ENCODE measurements at places on chromosomes 5 and 9. TPM values are rescaled to one million over a fixed set of nuclear protein-coding genes. Genes with fewer than 3 reads are reported as not detected.
A peak's percentile ranks its signal among the peaks of the same experiment; 100 is the strongest.

- DNase-seq: no peak
Measured at GRCh38 chr5:67166460-67167285, 29.9 kb downstream of the CD180 start.

DNA sequence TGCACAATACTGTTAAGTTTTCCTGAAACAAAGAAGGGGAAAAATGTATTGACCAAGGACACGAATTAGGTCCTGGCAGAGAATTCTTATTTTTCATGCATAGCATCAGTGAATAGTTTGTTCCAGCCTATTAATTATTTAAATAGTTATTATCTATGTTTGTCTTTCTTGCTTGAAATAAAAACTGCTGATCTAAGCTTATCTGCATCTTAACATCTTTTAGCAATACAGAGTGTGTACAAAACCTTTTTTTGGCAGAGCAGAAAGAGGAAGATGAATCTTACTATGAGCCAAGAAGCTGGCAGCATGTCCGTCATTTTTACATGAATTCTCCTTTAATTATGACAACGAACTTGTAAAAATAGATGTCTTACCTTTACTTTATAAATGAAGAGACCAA lies 23.3 kb upstream of the PLPPR1 start:
- DNase-seq: no peak

The PCDHGA5 gene
- 0.58 TPM for total RNA-seq

GRCh38 chr9:22307013-22307711 lies 139.5 kb upstream of the DMRTA1 start:
- peak; percentile 41 for DNase-seq

DNA sequence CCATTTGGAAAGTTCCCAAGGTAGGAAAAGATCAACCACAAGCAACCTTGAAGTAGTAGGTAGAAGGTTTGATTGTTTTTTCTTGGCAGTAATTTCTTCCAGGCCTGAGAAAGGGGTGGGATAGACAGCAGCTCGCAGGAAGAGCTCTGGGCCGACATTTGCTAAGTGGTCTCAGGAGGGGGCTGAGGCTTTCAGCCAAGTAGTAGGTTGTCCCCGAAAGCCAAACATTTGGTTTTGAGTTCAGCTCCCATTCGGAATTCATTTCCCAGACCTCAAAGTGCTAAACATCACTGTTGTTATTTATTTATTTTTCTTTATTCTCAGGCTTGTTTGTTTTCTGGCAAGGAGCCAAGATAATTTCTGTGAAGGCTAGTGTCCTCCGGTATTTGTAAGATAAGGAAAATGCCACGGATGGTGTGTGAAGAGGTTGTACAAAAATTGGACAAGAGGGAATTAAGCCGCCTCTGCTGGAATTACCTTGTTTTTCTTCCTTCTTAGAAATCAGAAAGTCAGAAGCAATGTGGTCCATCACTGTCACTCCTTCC lies 112.1 kb downstream of the KIF4B start:
- DNase-seq: no peak

The HIGD2A gene
- 161 TPM for total RNA-seq

- DNase-seq: no peak
Measured at GRCh38 chr5:139461698-139462097, 845 bp downstream of the ECSCR start.

The KIF4B gene
- total RNA-seq: not detected

The ENTPD2 gene
- 0.21 TPM for total RNA-seq

DNA sequence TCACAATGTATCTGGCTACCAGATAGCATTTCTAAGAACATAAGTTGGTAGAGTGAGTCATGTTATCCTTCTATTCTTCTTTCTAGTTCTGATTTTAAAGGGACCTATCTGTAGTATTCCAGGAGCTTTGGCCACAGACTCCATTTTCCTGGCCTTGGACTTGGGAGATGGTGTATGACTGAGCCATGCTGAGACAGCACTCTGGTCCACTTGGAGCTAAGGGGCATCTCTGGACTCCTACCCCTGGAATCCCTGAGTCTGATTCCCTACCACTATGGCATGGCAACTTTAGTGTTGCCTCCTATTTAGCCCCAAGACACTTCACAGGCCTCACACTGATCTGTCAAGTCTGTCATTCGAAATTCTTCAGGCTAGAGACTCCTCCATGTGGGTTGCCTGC lies 58.8 kb downstream of the BAAT start:
- DNase-seq: no peak

DNA sequence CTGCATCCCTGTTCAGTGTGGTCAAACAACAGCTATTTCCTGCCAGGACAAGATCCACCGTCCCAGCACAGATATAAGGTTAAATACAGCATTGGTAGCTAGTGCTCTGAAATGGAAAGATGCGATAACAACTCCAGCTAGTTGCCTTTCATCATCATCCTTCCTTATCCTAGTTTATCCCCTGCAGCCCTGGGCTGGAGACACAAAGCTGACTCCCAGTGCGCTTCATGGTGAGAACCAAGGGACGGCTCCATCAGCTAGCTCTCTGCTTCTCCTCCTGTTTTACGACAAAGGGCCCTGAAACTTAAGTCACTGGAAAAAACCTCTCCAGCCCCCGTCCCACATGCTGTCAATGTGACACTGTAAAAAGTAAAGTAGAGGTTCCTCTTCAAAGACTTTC lies 37.9 kb downstream of the CDC14B start:
- DNase-seq: no peak

The AFAP1L1 gene
- 15.5 TPM for total RNA-seq

DNA sequence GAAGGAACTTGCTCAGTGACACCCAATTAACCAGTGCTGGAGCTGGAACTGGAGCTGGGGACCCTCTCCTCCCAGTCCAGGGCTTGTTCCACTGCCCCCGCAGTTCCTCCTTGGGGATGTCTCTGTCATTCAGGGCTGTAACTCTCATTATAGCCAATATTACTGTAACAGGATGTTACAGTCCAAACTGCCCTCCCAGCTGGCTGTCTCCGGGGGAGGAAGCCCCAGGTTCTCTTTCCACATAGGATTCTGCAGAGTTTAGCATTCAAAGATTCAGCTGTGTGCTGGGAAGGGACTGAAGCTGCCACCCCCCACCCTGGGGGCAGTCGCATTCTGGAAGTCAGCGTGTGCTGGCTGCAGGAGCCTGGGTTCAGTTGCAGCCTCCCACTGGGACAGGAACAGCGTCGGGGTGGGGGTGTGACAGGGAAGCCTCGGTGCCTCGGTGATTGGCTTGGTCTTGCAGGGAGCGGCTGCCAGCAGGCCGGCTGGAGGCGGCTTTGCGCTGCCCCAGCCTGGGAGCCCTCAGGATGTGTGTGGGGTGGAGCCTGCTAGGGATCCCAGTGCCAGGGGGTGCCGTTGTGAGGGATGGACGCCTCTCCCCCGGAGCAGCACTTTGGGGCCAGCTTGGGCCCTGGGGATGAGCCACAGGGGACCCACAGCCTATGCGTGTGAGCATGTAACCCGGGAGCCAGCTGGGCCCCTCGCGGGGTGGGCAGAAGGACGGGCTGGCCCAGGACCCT lies 101.1 kb downstream of the RGS3 start:
- DNase-seq: no peak

- no peak for DNase-seq
Measured at GRCh38 chr9:135504262-135505243, 4.1 kb downstream of the MRPS2 start.

- no peak for DNase-seq
Measured at GRCh38 chr9:115292584-115293279, 174.8 kb upstream of the TNC start.

The ZER1 gene
- total RNA-seq: 24.2 TPM

The JAKMIP2 gene
- 0.42 TPM for total RNA-seq

GRCh38 chr5:179355976-179356974 lies 11.0 kb upstream of the ADAMTS2 start:
- no peak for DNase-seq

The LNPEP gene
- 24.6 TPM for total RNA-seq

The CYSRT1 gene
- 3.8 TPM for total RNA-seq

- DNase-seq: no peak
Measured at GRCh38 chr9:136292591-136293448, 11.1 kb downstream of the CCDC187 start.

GRCh38 chr5:57582578-57583070 lies 100.0 kb upstream of the ACTBL2 start:
- no peak for DNase-seq

The SLC6A19 gene
- total RNA-seq: not detected

The PCDHB16 gene
- 0.92 TPM for total RNA-seq

The NIM1K gene
- 0.21 TPM for total RNA-seq

GRCh38 chr5:76363352-76364225 lies 39.5 kb upstream of the IQGAP2 start:
- no peak for DNase-seq

DNA sequence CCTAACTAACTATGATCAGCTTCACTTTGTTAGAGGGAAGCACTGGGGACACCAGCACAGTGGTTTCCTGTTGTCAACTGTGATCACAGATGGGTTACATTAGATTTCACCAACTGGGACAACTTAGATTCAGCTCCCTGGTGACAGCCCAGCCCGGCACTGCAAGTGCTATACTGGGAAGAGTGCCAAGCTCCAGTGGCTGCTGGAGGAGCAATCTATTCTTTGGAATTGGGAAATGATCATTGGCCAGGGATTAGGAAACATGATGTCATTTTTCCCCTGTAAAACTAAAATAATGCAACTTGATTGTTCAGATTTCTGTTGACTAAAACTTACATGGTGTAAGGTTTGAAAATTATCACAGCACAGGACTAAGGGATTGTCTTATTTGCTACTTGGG lies 33.2 kb downstream of the PTGR1 start:
- DNase-seq: no peak

GRCh38 chr9:74503666-74504065 lies 6.5 kb downstream of the RORB start:
- no peak for DNase-seq

- DNase-seq: no peak
Measured at GRCh38 chr5:1161833-1162229, 39.6 kb upstream of the SLC6A19 start.

The MLANA gene
- total RNA-seq: not detected

GRCh38 chr5:163407034-163407655 lies 30.2 kb upstream of the CCNG1 start:
- DNase-seq: no peak

The ARAP3 gene
- total RNA-seq: 10.8 TPM

The OR1Q1 gene
- not detected for total RNA-seq

The NMUR2 gene
- total RNA-seq: not detected

DNA sequence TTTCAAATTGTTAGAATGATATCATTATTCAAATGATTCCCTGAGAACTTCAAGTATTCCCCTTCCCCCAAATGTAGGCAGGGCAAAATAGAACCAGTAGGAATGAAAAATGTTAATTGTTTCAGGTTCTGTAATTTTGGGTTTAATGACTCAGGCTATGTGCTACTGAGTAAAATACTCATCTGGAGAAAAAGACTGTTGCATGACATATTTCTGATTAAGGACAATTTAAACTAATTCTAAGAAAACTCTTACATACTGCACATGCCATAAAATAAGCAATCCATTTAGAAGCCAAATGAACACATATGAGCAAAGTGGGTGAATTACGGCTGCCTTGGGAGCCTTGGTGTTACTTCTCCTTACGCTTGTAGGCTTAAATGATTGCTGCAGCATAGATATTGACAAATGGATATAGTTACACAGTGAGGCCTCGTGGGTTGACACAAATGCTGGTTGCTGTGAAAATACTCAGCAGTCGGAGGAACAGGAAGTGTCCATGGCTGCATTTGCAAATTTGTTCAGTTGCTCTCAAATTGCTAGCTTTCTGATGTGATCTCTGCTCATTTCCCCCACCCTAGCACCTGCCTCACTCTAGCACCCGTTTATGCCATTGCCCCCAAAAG lies 174.9 kb upstream of the DMAC1 start:
- DNase-seq: no peak

DNA sequence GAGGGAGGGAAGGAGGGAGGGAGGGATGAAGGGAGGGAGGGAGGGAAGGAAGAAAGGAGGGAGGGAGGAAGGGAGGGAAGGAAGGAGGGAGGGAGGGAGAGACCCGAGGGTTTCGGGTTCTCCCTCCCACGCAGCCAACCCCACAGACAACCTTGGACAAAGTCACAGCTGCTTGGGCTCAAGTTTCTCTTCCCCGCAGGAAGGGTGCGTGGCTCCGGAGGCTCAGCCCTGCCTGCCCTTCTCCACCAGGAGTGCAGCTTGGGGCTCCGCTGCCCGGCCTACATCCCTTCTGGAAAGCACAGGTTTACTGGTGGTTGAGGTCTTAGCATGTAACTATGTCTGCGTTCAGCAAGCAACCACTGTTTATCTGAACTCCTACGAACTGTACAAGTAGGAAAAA lies 15.0 kb downstream of the SLC12A7 start:
- DNase-seq: no peak

- DNase-seq: no peak
Measured at GRCh38 chr5:14445013-14445412, 136.6 kb upstream of the OTULINL start.

DNA sequence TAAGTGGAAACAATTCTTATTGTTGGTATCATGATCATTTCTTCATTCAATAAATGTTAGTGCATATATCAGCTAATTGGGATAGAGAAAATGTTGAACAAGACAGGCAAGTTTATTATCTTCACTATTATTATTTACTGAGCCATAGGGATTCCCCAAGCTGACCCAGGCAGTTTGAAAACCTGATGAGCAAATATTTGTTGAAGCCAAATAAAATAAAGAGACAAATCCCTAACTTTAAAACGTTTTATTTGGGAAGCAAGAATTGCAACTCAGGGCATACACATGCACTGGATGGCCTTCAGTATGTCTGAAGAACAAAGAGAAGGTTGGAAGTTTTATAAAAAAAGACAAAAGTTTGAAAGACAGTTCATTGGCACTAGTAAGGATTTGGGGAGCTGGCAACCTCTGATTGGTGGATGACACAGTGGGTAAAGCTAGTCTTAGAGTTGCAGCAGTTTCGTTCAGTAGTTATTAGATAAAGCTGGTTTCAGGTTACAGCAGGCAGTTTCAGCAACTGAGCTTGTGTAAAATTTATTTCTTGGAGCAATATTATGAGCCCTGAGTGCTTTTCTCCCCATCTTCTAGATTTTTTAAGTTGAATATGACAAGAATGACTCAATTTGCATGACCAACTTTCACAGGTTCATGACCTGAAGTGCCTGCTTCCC lies 44.7 kb upstream of the PRLR start:
- DNase-seq: no peak

- DNase-seq: no peak
Measured at GRCh38 chr9:76431601-76432000, 27.4 kb upstream of the GCNT1 start.
